ENCODE measurements at places on chromosomes 6 and 20.

GRCh38 chr6:40183902-40184301 lies 249.6 kb upstream of the MOCS1 start:
- DNase-seq = no peak

- DNase-seq = no peak
Observed at GRCh38 chr20:16749573-16749972, 1.4 kb downstream of the OTOR start.

GRCh38 chr20:32804817-32805216 lies 14.9 kb upstream of the MAPRE1 start:
- DNase-seq = no peak

DNA sequence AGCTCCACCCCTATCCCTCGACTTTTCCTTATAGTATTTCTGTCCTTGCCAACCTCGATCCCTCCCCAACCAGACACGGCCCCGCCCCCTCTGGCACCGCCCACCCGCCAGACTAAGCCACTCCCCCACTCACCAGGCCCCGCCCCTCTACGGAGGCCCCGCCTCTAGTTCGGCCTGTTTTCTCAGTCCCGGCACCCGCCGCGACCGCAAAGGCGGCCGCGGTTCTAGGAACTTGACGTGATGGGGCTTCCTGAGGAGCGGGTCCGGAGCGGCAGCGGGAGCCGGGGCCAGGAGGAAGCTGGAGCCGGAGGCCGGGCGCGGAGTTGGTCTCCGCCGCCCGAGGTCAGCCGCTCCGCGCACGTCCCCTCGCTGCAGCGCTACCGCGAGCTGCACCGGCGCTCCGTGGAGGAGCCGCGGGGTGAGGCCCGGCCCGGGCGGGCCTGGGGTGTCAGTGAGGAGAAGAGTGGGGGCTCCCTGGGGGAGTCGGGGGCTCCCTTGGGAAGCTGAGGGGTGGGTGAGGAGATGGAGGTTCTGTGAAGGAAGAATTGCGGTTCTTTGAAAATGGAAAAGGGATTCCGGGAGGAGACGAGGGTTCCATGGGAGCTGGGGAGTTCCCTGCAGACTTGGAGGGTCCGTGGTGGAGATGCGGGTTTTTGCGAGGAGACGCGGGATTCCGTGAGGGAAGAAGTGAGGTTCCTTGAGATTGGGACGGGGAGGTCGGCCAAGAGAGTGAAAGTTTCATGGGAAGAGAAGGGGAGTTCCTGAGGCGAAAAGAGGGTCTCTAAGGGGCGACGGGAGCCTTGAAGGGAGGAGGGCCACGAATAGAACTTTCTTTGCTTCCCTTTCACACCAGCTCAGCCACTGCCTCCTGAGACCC lies at the start of gene ACSS2:
ACSS2 (plus strand) TSS at position 207 of the 877 bp plus-strand sequence; CDS start at position 241, 34 bp downstream.
- peak; percentile 94 for DNase-seq

GRCh38 chr20:58987790-58988564 lies 6.9 kb downstream of the NELFCD start:
- DNase-seq = no peak

- no peak for DNase-seq
Observed at GRCh38 chr6:39508515-39508914, 186.0 kb upstream of the KCNK16 start.

- DNase-seq = no peak
Observed at GRCh38 chr6:144289006-144289405, 3.9 kb downstream of the UTRN start.

DNA sequence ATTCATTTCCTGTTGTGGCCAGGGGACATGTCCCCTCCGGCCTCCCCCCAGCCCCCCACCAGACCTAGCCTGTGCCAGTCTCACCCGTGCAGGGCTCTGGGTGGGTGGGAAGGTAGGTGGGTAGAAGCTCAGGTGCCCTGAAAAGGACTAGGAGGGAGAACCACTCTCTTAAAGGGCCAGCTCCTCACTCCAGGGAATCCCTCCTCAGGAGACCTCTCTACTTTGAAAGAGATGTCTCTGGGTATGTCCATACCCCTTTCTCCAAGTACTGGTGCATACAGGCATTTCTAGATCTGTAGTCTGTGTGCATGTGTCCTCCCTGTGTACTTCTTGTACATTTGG lies 60.8 kb upstream of the EPB41L1 start:
- DNase-seq = no peak

GRCh38 chr20:813390-813789 lies 20.1 kb upstream of the FAM110A start:
- no peak for DNase-seq

- no peak for DNase-seq
Observed at GRCh38 chr20:56360133-56360907, 1.5 kb downstream of the FAM210B start.

GRCh38 chr6:125790358-125791150 lies at the start of gene NCOA7:
Gene NCOA7, plus strand, starts transcription at chr6:125790960. Its CDS starts 24,395 bp downstream, at chr6:125815355.
- DNase-seq = peak; percentile 31

GRCh38 chr6:45076217-45076930 lies 251.8 kb upstream of the RUNX2 start:
- no peak for DNase-seq

DNA sequence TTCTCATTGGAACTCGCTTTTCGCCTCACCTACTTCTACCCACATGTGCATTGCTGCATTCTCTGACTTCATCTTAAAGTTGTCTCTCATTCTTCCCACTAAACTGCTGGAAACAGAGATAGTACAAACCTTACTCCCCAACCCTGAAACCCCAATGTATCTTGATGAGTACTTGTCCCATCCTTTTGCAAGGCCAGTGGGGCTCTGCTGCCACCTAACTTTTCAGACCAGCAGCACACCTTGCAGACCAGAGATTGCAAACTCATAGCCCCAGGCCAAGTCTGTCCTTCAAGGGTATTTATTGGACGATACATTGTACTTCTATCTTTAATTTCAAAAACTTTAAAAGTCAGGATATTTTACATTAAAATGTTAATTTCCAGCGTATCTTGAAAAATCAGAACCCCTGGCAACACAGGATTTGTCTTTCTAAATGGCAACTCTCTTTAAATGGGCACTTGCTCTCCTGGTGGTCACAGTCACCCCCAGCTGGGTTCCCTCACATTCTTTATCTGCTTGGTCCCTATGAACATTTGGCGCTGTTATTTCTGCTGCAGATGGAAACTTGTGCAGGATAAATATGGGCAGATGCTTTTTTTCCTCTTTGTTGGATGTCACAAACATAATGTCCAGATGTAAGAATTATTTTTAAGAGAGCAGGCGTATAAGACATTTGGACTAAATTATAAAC lies 83.9 kb downstream of the SOD2 start:
- no peak for DNase-seq

GRCh38 chr6:143596866-143597265 lies 80.9 kb upstream of the PHACTR2 start:
- DNase-seq = no peak

- no peak for DNase-seq
Observed at GRCh38 chr6:157603314-157603940, 219.6 kb upstream of the SNX9 start.
